ENCODE measurements at places on chromosomes 5 and 9.

- DNase-seq = no peak
Measured at GRCh38 chr5:116508835-116509234, 65.8 kb downstream of the SEMA6A start.

GRCh38 chr5:31725996-31726395, 87.1 kb downstream of the PDZD2 start:
- DNase-seq = no peak

- no peak for DNase-seq
Measured at GRCh38 chr5:14681236-14681752, 16.8 kb downstream of the OTULIN start.

DNA sequence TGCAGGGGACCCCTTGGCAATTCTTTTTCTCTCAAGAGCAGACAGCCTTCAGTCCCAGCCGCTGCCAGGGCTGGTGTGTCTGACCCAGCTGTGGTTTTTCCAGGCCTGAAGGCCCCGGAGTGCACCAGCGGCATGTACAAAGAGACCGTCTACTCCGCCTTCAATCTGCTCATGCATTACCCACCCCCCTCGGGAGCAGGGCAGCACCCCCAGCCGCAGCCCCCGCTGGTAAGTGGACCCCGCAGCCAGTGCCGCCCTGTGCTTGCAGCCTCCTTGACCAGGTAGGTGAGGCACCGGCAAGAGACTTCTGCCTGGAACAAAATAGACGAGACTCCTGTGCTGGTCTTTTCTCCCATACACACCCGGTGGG, 1.3 kb downstream of the TCF7 start:
- no peak for DNase-seq

GRCh38 chr5:39713250-39713916, 288.6 kb upstream of the DAB2 start:
- DNase-seq = no peak

GRCh38 chr9:88994469-88995199, 3.4 kb downstream of the S1PR3 start:
- DNase-seq = no peak

DNA sequence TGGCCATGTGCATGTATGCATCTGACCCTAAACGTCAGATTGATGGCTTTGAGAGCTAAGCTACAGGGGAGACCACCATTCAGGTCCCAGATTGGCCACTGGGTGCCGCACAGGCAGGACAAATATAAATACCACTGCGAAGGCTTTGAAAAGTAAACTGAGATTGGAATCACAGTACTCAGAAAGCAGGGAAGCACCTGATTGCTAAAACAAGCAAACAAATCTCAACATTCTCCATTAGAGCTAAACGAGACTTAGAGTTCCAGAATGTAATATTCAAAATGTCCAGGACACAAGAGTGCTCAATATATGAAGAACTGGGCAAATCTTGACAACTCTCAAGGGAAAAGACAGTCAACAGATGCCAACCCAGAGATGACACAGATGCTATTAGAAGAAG, 61.0 kb upstream of the GFPT2 start:
- DNase-seq = no peak

DNA sequence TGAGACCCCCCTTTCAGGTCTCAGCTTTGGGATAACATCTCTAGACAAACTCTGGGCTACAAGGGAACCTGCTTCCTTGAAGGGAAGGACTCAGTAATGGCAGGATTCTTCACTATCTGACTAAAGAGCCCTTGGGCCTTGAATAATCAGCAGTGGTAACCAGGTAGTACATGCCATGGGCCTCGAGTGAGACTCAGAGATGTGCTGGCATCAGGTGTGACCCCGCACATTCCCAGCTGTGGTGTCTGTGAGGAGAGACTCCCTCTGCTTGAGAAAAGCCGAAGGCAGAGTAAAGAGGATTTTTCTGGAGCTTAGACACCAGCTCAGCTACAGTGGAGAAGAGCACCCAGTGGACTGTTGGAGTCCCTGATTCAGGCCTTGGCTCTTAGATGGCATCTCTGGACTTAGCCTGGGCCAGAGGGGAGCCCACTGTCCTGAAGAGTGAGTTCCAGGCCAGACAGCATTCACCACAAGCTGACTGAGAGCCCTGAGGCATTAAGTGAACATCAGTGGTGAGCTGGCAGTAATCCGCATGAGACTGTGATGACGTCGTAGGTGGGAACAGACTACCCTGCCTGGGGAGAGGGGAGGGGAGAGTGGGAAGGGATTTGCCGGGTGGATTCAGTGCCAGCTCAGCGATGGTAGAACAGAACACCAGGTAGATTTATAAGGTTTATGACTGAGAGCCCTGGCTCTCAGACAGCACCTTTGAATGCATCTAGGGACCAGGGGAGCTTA, 5.3 kb upstream of the ZNF782 start:
- DNase-seq = no peak

- no peak for DNase-seq
Measured at GRCh38 chr9:132078699-132079356, 839 bp downstream of the MED27 start.

- no peak for DNase-seq
Measured at GRCh38 chr5:149938791-149939358, 5.7 kb downstream of the PDE6A start.

DNA sequence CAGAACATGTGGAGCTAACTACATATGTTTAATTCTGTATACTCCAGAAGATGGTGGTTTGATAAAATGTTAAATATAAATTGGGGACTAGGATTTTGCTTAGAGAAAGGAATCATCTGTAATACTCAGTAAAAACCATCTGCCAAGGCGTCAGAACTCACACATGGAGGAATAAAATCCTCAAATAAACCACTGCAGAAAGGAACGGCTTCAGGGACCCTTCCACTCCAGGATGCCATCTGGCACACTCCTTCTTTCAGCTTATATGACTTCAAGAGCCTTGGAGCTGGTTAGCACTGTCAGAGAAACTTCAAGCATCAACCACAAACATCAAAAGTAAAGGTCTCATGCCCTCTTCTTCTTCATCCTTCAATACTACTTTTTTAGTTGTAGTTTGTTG, 360.6 kb downstream of the PLK2 start:
- no peak for DNase-seq

- DNase-seq = no peak
Measured at GRCh38 chr9:95035846-95036245, 281.7 kb downstream of the FANCC start.

DNA sequence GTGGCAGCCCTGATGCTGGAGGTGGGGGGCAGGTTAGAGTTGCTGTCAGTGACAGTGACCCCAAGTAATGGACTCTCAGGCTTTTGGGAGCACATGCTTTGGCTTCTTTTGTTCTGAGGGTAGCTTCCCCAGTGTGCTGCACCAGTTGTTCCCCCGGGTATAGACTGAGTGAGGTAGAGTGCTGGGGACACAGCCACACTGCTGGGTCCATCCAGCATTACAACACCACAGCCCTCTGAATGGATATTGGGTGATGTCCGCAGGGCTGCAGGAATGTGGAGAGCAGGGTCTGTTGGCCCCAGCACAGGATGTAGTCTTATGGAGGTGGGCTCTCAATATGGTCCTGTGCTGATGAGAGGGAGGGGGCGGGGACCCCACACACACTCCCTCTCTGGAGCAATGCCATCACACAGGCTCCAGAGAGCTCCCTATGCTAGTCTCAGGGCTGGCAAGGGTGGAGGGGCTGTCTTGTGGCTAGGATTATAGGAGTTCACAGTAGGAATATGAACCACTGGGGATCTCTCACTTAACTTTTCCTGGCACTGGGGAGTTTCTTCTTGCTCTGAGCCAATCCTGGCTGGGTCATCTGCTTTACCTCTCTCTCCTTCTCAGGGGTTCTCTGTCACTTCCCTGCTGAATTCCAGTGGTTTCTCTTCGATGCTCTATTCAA, 20.7 kb downstream of the OSMR start:
- no peak for DNase-seq

GRCh38 chr9:91427873-91428272, 4.2 kb upstream of the NFIL3 start:
- DNase-seq = no peak

DNA sequence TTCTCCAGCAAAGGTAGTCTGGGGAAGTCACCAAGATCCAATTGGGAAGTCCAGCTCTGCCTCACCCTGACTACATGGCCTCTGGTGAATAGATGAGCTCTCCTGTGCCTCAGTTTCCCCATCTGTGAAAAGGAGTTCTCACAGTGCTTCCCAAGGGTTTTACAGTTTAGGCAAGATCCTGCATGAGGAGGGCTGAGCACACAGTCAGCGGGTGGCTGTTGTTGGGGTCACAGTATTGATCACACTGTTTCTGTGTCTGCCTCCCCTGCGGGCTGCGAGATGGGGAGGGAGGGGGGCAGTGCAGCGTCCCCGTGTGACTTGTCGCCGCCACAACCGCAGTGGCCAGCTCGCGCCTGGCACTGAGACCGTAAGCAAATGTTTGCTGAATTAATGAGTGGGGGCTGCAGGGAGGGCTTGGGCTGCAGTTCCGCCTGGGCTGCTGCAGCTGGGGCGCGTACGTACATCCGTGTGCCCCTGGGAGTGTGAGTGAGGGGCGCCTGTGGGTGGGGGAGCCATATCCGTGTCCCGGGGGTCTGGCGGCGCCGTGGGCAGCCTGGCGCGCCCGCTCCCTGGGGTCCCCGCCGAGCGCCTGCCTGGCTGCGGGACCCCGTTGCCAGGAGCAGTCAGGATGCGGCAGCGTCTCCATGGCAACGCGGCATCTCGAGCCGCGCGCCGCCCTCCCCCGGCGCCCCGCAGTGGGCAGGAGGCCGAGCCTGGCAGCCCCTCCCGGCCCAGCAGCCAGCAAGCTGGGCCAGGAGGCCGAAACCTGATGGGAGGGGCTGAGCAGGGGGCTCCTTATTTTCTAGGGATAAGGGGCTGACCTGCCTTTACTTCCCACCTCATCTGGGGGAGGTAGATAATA, 31.4 kb upstream of the PSD2 start:
- peak; percentile 21 for DNase-seq

DNA sequence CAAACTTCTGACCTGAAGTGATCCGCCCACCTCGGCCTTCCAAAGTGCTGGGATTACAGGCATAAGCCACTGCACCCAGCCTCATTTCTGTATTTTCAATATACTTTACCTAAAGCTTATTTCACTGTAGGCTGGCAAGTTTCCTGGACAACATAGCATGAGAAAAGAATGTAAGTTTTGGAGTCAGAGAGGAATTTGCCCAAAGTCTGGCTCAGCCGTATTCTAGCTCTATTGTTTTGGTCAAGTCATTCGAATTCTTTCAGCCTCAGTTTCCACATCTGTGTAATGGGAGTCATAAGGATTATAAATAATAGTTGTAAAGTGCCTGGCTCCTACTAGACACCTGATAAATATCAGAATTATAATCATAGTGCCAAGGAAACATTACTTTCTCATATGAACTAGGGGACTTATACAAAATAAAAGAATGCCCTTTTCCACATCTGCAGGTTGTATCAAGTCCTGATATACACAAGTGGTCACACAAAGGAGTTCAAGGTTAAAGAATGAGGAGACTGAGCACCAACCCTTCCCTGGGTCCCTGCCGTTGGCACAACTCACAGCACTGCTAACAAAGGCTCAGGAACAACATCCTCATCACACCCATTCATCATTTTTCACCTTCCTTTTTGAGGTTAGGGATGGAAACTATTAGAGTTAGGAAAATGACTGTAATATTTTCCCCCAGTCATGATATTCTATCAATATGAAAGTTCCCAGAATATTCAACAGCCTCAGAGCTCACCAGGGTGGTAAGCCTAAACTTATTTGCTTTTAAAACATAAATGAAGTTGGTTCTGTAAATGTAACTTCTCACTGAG, 34.6 kb upstream of the RAI14 start:
- no peak for DNase-seq

DNA sequence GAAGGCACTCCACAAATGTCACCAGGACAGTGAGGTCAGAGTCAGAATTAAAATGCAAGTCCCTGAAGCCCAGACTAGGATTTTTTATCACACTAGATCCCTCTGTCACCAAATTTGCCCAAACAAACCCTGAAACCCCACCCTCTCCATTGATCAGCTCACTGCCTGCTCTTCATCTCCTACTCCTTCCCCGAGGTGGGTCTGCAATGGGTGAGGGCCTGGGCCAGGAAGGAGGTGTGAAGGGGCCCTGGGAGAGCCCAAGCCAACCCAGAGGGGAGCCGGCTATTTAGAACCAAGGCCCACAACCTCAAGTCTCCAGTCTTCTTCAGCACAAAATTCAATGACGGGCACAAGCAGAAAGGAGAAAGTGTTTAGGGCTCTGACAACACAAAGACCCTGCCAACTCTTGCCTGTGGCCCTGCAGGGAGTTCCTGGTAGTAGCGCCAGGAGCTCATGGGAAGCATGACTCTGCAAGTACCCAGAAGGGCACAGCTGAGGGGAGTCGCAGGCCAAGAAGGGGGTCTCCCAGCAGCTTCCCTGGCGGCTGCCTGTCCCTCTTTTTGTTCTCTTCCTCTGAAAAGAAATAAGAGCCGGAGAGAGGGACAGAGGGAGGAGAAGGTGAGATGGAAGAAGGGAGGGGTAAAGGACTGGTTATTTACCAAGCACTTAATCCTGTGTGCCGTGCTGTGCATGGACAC, 5.5 kb downstream of the FOXI1 start:
- DNase-seq = no peak

GRCh38 chr9:136193891-136194279, 11.0 kb downstream of the LHX3 start:
- DNase-seq = no peak

Data from activated gamma-delta T cell (primary cell).